Foreskin melanocyte (primary cell): ENCODE measurements at places on chromosomes 4 and X.

- DNase-seq = no peak
Measured at GRCh38 chr4:188299161-188299560, 159.9 kb downstream of the TRIML1 start.

DNA sequence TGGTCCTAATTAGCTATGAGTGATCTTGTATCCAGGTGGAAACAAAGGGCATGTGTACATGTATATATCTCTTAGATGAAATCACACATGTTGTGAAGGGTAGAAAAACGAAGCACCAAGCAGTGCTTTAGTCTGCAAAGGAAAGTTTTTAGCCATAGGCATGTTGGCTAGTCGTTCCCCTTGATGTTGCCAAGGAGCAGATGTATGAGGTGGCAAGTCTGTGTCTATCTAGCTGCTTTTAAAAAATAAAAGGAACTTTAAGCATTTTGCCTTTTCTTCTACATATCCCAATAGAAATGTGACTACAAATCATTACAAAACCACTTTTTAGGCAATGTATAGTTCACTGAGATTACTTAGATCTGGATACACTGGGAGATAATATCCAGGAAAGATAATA, 63.1 kb downstream of the NSUN7 start:
- DNase-seq = no peak

- DNase-seq = no peak
Measured at GRCh38 chrX:63282077-63282476, 69.1 kb downstream of the SPIN4 start.

GRCh38 chr4:10684631-10685030, at the start of gene CLNK:
Gene CLNK, minus strand, starts transcription at chr4:10684768. Its CDS starts 16,899 bp downstream, at chr4:10667869.
- no peak for DNase-seq

- no peak for DNase-seq
Measured at GRCh38 chr4:132669786-132670185, 479.3 kb upstream of the PCDH10 start.

DNA sequence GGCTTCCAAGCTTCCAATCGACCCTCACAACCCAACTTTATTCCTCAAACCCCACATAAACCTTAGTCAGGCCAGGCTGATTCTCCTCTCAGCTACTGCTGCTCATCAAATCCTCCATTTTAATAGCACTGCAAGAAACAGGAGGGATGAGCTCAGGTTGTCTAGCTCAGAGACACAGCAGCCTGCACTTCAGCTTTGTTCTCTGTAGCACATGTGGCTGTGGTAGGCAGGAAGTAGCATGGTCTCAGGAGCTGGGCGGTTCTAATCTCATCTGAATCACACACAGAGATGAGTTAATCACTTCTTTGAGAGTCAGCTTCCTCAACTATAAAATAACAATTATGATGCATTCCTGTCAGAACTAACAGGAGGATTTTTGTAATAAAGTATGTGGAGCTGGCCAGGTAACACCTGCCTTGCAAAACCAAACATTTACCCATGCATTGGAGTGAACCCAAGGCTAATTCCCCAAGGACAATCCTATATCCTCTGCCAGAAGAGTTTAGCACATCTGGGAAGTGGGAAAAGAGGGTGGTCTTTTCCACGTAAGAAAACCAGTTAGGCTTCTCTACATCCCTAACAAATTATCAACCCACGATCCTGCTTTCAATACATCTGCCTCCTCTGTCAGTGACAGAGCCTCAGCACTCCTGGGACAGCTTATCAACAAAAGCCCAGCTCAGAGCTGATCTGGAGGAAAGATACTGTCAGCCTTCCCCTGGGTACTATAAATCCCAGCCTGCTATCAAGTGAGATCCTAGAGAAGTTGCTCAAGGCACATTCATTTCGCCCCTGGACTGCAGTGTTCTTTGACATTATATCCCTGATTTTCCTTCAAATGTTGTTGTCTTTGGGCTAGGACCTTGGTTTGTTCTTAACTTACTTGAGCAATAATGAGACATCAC, 32.8 kb downstream of the ELOVL6 start:
- DNase-seq = peak; percentile 2

DNA sequence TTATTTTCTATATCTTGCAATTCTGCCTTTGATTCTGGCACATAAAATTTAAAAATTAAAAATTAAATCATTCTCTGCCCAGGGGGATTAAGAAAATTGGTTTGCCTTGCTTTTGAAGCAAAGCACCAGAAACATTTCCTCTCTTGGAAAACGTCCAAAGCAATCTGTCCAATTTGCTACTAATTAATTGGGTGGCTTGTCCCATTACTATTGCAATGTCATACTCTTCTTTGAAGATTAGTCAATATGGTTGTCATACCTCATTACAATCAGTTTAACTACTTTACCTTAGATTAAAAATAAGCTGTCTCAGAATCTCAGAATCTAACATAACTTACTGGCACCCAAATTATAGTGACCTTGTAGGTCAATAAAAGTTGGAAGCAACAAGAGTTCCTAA, 208.8 kb downstream of the TMA16 start:
- DNase-seq = no peak

GRCh38 chrX:53714580-53715345, 28.2 kb upstream of the HUWE1 start:
- no peak for DNase-seq

DNA sequence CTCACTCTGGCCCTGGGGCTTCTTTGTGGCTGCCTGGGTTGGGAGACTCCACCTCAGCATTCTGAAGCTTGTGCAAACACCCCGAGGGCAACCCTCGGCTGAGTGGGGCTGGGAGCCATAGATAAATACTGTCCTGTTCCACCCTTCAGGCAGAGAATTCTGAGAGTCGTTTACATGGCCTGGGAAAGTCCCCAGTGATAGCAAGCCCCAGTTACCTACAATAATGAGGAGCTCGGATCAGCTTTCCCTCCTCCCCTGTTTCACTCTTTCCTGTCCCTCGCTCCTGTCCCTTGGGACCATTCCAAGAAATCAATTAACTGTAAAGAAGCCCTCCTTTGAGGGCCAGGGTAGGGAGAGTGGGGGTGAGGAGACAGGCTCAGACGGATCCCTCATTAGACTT, 31.6 kb upstream of the DDX3X start:
- no peak for DNase-seq

DNA sequence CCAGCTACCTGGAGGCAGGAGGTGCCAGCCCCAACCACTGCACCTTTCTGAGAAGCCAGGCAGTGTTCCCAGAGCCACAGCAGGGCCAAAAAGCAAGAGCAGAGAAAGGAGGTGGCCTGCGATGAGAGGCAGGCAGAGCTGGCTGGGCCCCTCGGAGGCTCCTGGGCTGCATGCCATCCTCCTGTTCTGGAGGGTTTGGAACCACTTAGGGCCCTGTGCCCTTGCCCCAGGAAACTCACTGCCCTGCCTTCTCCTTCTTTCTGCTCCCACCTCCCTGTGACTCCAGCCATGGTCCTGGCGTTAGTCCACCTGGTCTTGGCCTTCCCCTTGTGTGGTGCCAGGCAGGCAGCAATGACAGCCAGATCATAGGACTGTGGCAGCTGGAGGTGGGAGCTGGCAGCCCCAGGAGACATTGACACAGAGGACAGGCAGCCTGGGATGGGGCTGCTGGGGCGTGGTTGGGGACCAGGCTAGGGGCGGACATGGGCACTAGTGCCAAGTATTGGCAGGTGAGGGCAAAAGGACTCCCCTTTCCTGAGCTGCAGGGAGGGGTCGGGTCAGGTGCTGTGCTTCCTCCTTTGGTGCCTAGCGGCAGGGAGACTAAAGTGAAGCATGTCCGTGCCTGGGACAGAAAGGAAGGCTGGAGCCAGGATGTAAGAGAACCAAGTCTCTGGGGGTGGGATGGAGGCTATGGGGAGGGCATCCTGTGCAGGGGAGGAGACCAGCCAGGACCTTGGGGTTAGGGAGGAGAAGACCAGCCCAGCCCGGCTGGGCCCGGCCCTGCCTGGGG, 1.4 kb downstream of the APLN start:
- DNase-seq = no peak

DNA sequence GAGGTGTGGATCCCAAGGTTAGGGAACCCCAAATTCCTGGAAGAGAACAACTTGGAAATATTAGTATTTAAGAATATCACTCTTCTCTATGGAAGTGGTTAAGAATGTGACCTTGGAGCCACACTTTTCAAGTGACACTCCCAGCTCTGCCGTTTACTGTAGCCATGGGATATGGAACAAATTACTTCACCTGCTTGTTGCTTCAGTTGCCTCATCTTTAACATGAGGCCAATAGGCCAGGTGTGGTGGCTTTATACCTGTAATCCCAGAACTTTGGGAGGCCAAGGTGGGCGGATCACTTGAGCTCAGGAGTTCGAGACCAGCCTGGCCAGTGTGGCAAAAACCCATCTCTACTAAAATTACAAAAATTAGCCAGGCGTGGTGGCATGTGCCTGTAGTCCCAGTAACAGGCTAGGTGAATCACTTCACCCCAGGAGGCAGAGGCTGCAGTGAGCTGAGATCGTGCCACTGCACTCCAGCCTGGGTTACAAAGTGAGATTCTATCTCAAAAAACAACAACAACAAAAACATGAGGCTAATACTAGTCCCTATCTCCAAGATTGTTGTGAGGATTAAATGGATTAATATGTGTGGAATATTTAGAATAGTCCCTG, 13.0 kb downstream of the IL13RA1 start:
- DNase-seq = no peak

DNA sequence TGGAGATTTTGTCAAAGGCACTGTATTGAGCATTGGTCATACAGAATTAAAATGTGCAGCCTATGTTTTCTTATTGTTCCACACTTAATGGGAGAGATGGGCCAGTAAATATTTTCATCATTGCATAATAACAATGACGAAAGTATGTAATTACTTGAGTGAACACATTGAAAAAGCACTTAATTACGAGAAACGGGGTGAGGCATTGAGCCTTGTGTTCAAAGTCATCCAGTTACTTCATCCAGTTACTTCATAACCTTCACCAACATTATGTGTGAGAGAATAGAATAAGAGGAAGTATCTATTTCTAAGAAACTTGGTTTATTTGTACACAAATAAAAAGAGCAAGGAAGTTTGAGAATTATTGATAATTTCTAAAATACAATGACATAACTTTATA, 1427.0 kb downstream of the ADGRL3 start:
- no peak for DNase-seq

DNA sequence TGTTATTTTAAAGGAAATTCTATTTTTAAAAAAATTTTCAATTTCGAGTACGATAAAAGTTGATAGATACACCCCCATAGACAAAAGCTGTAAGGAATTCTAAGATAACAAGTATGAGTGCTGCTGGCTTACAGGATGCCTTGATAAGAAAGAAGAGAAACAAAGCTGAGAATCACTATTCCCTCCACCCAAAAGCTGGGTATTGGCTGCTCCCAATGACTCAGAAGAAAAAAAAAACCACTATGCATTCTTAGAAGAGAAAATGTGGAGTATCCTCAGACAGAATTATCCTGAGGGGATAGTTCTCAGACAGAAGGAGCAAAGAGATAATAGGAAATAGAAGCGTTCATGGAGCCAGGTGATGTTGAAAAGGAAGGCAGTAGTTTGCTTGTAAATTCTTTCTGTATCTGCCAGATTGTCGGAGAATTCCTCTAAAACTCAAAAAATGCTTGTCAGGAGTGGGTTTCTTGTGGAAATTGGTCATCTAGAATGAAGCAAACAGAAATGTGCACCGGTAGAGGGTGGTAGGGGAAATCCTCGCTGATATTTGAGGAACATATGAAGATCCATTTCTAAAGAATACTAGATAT, 217.5 kb upstream of the ADAMTS3 start:
- DNase-seq = no peak

- DNase-seq = no peak
Measured at GRCh38 chrX:111917591-111917990, 41.6 kb downstream of the TRPC5OS start.

DNA sequence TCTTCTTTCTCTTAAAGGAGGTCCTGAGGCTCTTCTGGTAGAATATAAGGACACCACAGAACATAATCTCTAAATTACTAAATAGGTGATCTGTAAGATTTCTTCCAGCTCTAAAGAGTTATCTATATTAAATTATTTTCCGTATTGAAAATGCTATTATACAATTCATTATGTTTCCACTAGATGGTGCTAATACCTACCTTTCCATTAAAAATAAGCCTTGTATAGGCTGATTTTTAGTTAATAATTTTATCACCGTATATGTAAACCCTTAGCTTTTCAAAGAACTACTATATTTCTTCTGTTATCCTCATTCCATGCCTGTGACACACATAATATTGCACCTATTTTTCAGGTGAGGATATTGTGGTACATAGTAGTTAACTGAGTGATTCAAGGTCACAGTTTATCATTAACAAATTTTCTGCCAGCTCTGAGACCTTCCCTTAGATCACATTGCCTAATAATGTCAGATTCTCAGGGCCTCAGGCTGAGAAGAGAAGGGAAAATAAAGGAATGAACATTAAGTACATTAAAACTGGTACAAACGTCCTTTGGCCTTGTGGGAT, 138.8 kb downstream of the TEX11 start:
- peak; percentile 0 for DNase-seq

GRCh38 chr4:181176306-181176705, 1066.9 kb upstream of the TENM3 start:
- DNase-seq = peak; percentile 85

GRCh38 chr4:2280531-2281300, 18.8 kb upstream of the MXD4 start:
- DNase-seq = no peak

DNA sequence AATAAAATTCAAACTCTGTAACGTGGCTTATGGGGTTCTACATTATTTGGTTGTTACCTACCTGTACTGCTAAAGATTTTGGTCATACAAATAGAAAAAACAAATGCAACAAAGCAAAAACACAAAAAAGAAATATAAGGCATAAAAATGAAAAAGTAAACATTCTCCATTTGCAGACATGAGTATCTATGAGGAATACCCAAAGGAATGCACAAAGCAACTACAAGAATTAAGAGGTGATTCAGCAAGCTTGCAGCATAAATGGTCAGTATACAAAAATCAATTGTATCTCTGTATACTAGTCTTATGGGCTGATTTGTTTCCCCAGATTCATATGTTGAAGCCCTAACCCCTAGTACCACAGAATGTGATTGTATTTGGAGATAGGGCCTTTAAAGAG, 3.6 kb upstream of the PDE5A start:
- no peak for DNase-seq

DNA sequence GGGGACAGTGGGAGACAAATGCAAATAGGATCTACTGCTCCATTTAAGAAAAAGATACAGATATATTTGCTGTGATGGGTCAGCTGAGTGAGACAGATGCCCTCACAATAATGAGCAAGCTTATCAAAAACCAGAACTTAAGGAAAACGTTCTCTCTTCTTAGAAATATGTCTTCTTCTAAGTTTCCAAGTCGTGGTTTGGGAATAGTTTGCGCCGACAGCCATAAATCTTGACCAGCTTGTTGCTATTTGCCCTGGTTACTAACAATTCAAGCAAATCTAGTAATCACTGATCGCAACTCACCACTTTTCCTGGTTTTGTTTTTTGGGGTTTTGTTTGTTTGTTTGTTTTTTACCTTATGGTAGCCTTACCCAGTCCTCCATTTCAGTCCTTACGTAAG, 67.6 kb upstream of the GUCY1A1 start:
- DNase-seq = no peak
